ENCODE measurements at places on chromosomes 2 and 18. TPM values are rescaled to one million over a fixed set of nuclear protein-coding genes. Genes with fewer than 3 reads are reported as not detected.

DLX1 gene
- total RNA-seq, result 0.09 TPM

NRP2 gene
- total RNA-seq, result 59.9 TPM

TRPM8 gene
- not detected for total RNA-seq

ACOXL gene
- 1.4 TPM for total RNA-seq

TEX44 gene
- not detected for total RNA-seq

COL6A3 gene
- 7.9 TPM for total RNA-seq

SIX2 gene
- not detected for total RNA-seq

EFR3B gene
- total RNA-seq, result 0.46 TPM

XIRP2 gene
- not detected for total RNA-seq

MC4R gene
- not detected for total RNA-seq

TMEM127 gene
- 30.4 TPM for total RNA-seq

NDUFV2 gene
- 329 TPM for total RNA-seq

MAP3K2 gene
- total RNA-seq, result 49.6 TPM

B3GNT7 gene
- total RNA-seq, result 0.05 TPM

CCDC178 gene
- not detected for total RNA-seq

PID1 gene
- not detected for total RNA-seq

MTCL1 gene
- total RNA-seq, result 0.50 TPM

GKN1 gene
- total RNA-seq, result not detected

RGPD3 gene
- 0.34 TPM for total RNA-seq

SPDYA gene
- 1.8 TPM for total RNA-seq

CTAGE1 gene
- total RNA-seq, result not detected

WNT10A gene
- total RNA-seq, result 0.18 TPM

ABCG8 gene
- total RNA-seq, result 0.23 TPM
